Midbrain (tissue), 1 donor: ENCODE measurements at places on chromosomes 4 and X.

DNA sequence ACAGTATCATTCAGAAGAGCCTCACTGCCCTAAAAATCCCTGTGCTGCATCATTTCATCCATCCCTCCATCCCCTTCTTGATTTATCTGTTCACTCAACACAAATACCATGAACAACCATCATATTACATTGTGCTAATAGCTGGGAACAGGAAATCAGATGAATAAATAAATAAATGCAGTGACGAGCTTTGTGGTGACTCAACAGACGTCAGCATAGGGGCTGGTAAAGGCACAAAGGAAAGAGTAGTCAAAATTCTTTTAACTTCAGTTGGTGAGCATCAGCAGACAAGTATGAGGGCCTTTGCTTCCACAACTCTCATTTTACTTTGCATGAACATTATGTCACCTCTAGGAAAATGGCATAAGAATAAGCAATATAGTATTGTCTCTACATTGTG is 65.5 kb downstream of the EDNRA start:
- DNase-seq: no peak

- DNase-seq: no peak
Observed at GRCh38 chr4:152039691-152040090, 278.9 kb upstream of the GATB start.

- no peak for DNase-seq
Observed at GRCh38 chr4:56817840-56818491, 3.5 kb downstream of the SPINK2 start.

- no peak for DNase-seq
Observed at GRCh38 chr4:165006456-165006855, 25.3 kb upstream of the TRIM60 start.

DNA sequence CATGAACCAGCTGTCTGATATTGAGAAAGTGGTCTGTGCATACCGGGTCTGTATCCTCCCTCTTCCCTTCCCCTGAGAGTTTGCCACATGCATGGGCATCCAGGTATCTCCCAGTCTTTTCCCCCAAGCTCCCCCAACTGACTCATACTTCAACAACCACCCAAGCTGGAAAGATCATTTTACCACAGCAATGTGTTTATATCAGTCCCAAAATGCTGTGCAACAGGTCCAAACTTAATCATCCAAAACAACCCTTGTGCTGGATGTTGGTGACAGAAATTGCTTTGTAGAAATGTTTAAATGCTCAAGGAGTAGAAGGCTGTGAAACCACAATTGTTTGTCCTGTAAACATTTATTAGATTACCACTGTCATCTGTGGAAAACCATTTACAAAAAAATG is 286.8 kb upstream of the KLF3 start:
- no peak for DNase-seq

DNA sequence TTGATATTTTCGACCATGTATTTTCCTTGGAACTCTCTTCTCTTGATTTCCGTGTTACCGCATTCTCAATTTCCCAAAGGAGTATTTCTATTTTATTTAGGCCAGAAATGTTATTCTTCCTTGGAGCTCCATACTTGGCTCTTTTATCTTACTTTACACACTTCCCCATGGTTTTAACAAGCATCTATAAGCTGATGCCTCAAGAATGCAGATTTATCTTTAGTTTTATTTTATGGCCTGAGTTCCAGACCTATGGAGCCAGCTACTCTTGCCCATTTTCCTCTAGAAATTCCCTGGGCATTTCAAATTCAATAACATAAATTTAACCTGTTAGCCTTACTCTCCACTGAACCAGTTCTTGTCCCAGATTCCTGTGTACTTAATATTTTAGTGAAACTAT is 43.7 kb downstream of the SULT1E1 start:
- no peak for DNase-seq

- no peak for DNase-seq
Observed at GRCh38 chr4:25567253-25567652, 88.4 kb upstream of the SLC34A2 start.

- no peak for DNase-seq
Observed at GRCh38 chrX:30246769-30247489, at the start of gene MAGEB1. Gene MAGEB1 (plus strand): TSS chrX:30247146. CDS start chrX:30250494, 3,348 bp downstream.

DNA sequence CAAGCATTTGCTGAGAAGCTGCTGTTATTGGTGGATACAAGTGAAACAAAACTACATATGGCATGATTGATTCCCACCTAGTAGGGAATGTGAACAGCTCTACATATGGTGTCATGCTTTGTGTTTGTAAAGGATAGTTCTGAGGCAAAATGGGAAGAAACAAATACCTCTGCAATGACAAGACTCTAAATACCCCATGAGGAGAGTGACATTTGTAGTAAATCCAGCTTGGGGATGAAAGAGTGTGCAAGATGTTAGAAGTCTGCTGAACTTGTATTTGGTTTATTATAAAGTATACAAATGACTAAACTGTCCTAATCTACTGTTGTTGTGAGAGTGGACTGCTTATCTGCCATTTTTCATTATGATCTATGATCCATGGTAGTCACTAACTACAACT is 120.8 kb upstream of the HS3ST1 start:
- no peak for DNase-seq

DNA sequence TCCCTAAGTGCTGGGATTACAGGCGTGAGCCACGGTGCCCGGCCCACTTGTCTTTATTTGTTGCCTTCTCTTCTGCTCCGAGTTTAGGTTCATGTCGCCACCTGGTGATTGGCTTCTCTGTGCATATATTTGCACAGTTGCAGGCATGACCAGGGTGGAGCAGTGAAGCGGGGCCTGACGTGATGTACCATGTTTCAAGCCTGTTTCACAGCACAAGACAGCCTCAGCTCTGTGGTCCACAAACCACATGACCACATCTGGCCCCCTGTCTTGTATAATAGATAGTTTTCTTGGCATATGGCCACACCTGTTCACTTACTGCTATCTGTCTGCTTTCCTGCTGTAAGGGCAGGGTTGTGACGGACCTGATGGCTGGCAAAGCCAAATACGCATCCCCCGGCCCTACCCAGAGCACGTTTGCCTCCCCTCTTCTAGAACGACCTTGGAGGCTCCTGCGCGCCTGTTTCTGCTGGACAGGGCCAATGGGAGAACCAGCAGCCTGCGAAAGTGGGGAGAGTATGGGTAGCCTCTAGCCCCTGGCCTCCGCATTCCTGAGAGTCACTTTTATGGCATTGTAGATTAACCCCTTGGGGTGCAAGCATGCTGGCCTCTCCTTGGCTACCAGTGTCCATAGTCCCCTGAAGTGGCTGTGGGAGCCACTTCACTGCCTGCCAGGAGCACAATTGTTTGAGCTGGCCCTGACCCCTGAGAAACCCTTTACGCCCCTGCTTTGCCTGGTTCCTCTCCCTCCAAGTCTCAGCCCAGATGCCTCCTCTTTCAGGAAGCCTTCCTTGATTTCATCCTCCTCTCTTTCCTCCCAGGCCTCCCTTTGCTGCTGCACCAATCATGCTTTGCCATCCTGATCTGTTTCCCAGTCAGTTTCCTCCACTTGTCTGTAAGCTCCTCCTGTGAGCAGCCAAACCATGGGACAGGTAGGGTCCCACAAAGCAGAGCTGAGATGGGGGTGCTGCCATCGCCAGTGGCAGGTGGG is 6.0 kb upstream of the SH3TC1 start:
- DNase-seq: no peak

- DNase-seq: no peak
Observed at GRCh38 chr4:39635023-39635422, 3.6 kb downstream of the SMIM14 start.

DNA sequence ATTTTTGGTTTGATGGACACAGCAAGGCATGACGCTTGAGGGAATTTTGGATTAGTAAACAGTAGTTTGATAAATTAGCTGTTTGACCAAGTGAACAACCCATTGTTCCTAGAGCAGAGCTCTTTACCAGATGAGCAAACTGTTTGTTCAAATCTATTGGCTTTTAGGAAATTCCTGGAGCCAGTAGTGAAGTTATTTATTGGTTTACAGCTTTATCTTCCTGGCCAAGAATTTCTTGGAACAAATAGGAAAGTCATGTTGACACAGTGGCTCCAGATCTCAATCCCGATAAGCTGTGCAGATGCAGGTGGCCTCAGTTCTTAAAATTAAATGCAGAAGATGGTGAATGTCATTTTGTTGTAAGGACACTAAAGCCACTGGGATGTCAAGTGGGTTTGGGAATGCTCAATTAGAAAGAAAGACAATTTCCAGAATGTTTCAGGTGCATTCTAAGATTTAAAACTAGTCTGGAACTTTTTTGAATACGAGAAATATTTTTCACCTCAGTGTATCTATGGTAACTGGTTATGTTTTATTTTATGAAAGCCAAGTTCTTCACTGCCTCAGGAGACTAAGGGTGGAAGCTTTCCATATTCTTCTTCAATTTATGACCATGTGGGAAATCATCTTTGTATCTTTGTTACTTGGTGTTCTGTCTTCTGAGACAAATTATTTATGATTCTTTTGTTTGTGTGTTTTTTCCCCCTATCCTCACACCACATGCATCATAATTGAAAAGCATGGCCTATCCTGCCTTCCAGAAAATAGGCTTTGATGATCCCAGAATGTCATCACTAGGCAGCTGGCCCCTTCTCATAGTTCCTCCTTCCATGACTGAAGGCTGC is 554.5 kb downstream of the STIM2 start:
- no peak for DNase-seq

- no peak for DNase-seq
Observed at GRCh38 chrX:38363046-38363445, 10.6 kb downstream of the OTC start.

GRCh38 chrX:55033429-55033828 is 2.7 kb upstream of the ALAS2 start:
- DNase-seq: no peak

DNA sequence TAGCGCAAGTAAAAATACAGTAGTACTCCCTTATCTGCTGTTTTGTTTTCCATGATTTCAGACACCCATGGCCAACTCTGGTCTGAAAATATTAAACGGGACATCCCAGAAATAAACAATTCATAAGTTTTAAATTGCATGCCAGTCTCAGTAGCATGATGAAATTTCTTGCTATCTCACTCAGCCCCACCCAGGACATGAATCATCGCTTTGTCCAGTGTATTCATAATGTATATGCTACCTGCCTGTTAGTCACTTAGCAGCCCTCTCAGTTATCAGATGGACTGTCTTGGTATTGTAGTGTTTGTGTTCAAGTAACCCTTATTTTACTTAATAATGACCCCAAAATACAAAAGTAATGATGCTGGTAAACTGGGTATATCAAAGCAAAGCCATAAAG is 158.2 kb upstream of the DDIT4L start:
- DNase-seq: no peak

DNA sequence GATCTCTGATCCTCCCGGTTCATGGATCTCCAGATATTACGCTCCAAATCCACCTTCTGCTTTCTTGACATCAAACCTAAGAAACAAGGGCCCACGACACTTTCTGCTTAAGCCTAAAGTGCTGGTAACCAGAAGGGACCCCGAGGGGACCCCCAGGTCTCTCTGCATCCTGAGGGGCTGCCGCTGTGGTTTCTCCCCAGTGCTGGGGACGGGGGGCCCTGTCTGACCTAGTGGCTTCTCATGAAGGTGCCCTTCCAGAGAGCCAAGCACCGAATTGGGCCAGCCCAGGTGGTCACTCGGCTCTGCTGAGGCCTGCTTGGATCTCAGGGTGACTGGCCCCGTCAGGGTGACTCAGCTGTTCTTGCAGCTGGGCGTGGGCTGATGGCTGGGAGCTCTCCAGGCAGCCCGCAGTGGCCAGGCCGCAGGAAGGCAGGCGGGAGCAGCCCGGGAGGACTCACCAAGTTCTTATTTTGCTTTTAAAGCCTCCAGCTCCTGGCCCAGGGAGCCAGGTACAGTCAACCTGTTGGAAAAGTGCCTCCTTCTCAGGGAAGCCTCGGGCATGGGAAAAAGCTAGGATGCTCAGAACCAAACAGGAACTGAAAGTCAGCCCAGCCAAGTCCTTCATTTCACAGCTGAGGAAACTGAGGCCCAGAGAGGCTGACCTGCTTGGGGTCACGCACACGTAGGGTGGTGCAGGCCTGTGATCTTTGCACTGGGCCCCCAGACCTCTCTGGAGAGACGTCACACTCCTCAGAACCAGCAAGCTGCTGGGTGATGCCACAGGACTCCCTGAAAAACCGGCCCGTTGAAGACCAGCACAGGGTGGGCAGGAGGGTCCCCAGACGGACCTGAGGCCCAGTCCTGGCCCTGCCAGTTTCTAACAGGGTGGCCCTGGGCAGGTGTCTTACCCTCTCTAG is 16.7 kb downstream of the BLOC1S4 start:
- DNase-seq: peak; percentile 56

DNA sequence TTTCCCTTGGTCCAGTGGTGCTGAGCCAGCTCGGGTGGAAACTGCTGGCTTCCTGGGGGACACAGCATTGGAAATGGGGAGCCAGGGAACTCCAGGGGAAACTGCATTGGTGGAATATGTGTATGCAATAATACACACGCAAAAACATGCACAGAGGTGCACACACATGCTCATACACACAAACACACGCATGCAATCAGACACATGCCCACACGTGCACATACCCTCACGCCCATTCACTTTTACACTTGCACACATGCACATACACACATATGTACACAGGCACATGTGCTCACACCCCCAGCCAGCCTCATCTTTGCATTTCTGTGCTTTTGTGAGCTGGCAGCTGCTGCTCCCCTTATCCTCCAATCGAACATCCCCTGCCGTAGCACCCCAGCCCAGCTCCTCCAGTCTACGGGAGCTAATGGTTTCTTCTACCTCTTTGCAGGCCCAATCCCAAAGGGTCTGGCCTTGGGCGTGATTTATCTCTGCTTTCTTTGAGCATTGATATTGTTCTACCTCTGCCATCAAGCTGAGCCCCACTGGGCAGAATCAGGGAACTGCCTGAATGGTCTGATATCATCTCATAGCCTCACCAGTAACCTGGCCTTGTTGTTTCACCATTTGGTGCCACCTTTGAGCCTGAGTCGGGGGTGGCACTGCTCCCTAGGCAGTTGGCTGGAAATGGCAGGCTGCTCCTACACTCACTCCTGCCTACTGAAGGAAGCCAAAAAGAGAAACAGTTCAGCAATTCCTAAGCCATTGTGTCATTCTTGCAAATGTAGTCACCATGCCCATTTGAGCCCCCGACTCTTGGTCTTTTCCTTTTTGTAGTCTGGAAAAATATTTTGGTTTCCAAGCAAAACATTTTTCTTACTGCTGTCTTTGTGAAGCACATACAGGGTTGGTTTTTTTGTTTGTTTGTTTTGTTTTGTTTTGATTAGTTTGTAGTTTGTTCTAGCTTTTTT is 104.4 kb upstream of the MAMLD1 start:
- DNase-seq: no peak

DNA sequence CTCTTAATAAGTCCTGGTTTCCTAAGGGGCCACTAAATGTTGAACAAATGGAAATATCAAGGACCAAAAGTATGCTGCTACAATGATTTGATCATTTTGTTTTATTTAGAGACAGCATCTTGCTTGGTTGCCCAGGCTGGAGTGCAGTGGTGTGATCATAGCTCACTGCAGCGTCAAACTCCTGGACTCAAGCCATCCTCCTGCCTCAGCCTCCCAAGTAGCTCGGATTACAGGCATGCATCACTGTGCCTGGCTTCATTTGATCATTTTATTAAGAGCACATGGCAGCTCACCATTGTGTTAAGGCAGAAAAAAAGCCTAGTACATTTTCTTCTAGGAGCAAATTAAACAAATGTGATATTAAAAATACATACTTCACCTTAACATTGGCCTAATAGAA is 52.7 kb downstream of the DCLK2 start:
- DNase-seq: no peak
